Mesangial cell (primary cell): ENCODE measurements at places on chromosomes 7 and 10. TPM values are rescaled to one million over a fixed set of nuclear protein-coding genes. Genes with fewer than 3 reads are reported as not detected.

ETV1 gene
- total RNA-seq = 6.0 and 15.6 TPM in 2 replicates

OR13A1 gene
- total RNA-seq = not detected in 2 replicates

MLXIPL gene
- total RNA-seq = 0.25 TPM in 1 of 2 replicates, not detected in the other

LRMDA gene
- total RNA-seq = 2.0 and 7.1 TPM in 2 replicates

LRRC17 gene
- 23.5 and 71.7 TPM in 2 replicates for total RNA-seq

ANKRD7 gene
- total RNA-seq = 1.6 and 2.3 TPM in 2 replicates

SAP25 gene
- total RNA-seq = 0.51 and 2.8 TPM in 2 replicates

PITX3 gene
- 1.1 and 1.8 TPM in 2 replicates for total RNA-seq

NCF1 gene
- total RNA-seq = 0.63 and 2.0 TPM in 2 replicates

STOX1 gene
- 0.16 and 0.51 TPM in 2 replicates for total RNA-seq

PNLIPRP3 gene
- not detected in 2 replicates for total RNA-seq

ADAM8 gene
- total RNA-seq = 0.81 and 1.9 TPM in 2 replicates

KLLN gene
- 0.13 and 0.49 TPM in 2 replicates for total RNA-seq

HOXA1 gene
- 5.1 and 5.4 TPM in 2 replicates for total RNA-seq

TES gene
- total RNA-seq = 98.1 and 115 TPM in 2 replicates

GARIN1A gene
- total RNA-seq = 0.13 and 0.16 TPM in 2 replicates
